ENCODE measurements at places on chromosomes 6 and 20.

DNA sequence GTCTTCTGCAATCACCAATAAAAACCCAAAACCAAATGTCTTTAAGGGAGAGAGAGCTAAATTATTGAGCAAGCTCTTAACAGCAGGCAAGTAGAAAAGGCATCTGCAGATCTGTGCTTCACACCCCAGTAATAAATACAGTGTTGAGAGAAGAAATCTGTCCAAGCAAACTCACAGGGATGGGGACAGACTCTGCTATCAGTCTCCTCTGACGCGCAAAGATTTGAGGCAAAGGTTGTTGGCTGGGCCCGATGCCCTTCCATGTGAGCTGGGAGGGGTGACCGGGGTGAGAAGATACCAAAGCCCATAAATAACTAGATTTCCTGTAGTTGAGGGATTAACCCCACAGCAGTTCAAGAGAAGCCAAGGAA, 315.2 kb upstream of the SOX4 start:
- H3K27me3 ChIP-seq: no peaks in the 10 kb centered on the region
- H3K4me1 ChIP-seq: no peaks in the 10 kb centered on the region
- H3K36me3 ChIP-seq: no peaks in the 10 kb centered on the region
- no peak overlapping the region for H3K27ac ChIP-seq

DNA sequence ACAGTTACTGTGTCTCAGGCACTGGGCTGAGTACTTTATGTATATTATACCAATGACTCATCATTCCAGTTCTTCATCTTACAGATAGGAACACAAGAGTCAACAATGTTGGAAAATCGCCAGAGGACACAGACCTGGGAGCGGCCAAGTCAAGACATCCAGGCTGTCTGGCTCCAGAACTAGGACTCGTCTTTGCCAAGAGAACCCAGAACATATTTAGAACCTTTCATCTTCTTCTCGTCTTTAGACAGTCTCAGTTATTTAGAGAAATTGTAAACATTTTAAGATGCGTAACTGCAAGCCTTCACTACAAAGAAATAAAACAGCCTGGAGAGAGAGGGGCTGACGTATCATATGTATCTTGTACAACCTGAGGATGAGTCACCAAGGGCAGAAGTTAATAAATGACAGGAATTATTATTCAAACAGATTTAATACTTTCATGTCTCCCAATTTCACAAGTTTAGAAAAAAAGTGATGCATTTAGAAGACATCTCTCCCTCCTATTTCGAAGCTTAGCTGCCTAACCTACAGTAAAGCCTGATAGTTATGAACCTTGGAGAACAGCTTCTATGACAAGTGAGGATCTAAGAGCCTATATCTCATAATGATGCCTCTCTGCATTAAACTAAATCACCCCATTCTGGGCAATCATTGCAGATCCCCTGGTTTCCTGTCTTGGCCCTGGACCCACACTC, 43.4 kb downstream of the SLC22A3 start:
- no peak overlapping the region for H3K27ac ChIP-seq
- no peaks in the 10 kb centered on the region for H3K4me1 ChIP-seq
- no peaks in the 10 kb centered on the region for H3K36me3 ChIP-seq
- no peaks in the 10 kb centered on the region for H3K27me3 ChIP-seq
- DNase-seq: no peak

DNA sequence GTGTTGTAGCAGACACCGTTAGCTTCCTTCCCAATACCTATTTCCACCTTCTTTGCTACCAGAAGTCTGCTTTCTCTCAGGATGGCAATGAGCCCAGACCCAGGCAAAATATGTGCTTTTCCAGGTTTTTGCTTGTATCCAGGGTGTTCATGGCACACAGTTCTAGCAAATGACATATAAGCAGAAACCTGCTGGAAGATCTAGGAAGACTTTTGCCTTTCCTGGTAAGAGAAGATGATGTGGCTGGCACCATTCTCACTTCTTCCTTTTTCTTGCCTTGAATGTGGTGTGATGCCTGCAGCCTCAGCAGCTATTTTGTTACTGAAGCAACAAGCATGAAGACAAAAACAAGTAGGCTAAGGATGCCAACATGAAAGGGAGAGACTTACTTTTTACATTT, 19.2 kb upstream of the TBC1D22B start:
- H3K27me3 ChIP-seq: no peaks in the 10 kb centered on the region
- no peak for DNase-seq
- peaks cover 18% of the 10 kb centered on the region for H3K4me1 ChIP-seq
- H3K4me3 ChIP-seq: no peak overlapping the region

DNA sequence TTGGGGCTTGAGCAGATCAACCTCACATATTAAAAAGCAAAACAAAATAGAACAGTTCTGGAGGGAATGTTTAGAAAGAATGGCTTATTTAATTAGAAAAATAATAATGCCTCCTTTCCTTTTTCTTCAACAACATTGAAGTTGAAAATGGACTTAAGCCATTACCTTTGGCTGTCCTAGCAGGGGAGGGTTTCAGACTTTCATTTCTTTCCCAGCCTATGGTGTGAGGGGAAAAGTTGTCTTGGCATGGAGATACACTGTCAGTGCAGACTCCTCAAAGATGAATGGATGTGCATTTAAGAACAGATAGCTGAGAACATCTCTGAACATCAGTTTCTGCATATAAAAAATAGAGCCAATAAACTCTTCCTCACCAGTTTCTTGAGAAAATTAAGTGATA, 169.5 kb downstream of the PAX1 start:
- H3K36me3 ChIP-seq: no peaks in the 10 kb centered on the region
- H3K4me1 ChIP-seq: no peaks in the 10 kb centered on the region
- H3K27me3 ChIP-seq: no peaks in the 10 kb centered on the region

GRCh38 chr6:67666177-67666964, 968.7 kb upstream of the ADGRB3 start:
- H3K27me3 ChIP-seq: no peaks in the 10 kb centered on the region
- H3K36me3 ChIP-seq: no peaks in the 10 kb centered on the region
- H3K27ac ChIP-seq: no peak overlapping the region
- no peak for DNase-seq
- no peak overlapping the region for H3K4me3 ChIP-seq
- no peaks in the 10 kb centered on the region for H3K4me1 ChIP-seq

DNA sequence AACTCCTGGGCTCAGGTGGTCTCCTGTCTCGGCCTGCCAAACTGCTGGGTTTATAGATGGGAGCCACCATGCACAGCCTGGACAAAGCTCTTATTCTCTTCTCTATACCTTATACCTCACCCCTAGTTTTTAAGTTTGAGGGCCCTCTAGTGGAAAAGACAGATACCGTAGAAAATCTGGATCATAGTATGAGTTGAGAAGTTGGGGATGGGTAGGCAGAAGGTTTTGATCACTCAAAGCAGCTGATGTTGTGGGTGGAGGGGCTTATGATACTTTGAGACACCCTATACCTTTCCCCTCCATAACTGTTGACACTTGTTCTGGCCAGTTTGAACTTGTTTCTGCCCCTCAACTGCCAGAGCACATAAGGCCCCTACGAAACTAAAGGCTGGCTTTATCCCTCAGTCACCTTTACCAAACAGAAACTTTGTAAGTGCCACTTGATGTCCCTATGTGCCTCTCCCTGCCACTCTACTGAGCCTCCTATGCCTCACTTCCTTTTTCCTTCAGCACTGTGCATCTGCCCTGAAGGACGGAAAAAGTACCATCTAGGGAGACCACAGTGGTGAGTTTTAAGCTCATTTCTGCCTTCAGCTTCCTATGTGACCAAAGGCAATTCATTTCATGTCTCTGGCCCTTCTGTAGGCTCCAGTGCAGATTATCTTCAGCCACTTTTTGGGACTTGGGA, 28.6 kb downstream of the RALY start:
- no peaks in the 10 kb centered on the region for H3K27me3 ChIP-seq
- H3K36me3 ChIP-seq: no peaks in the 10 kb centered on the region
- H3K4me1 ChIP-seq: peaks cover 64% of the 10 kb centered on the region
- H3K27ac ChIP-seq: peak overlapping the region; percentile 43
- no peak for DNase-seq
- no peak overlapping the region for H3K4me3 ChIP-seq

DNA sequence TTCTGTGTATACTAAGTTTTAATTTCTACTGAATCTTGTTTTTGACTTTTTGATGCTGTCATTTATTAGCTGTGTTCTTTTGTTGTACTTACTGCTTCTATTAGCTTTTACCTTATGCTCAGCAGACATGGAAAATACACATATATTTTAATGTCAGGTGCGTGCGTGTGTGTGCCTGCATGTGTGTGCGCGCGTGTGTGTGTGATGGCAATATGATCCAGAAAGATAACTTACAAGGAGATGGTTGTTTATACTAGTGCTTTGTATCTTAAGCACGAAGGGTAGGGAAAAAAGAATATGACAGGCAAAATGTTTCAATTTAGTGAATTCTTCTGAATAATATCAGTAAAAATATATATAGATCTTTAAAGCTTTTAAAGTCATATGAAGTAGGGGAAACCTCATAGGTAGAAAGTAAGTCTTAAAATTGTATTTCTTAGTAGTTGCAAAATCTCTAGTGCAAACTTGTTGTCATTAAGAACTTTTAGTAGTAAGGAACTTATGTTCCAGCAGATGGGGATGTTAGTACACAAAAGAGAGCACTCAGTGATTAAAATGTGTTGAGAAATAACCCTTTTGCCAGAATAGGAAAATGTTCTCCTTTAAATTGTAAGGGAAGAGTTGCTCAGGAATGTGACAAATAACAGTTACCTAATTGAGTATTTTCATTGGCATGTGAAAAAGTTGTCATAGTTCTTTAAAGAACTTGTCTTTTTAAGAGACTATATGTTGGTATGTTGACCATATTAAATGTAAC, 13.2 kb downstream of the QKI start:
- no peaks in the 10 kb centered on the region for H3K27me3 ChIP-seq
- DNase-seq: no peak
- H3K4me1 ChIP-seq: peaks cover 74% of the 10 kb centered on the region
- peak overlapping the region; percentile 40 for H3K27ac ChIP-seq
- H3K36me3 ChIP-seq: no peaks in the 10 kb centered on the region

DNA sequence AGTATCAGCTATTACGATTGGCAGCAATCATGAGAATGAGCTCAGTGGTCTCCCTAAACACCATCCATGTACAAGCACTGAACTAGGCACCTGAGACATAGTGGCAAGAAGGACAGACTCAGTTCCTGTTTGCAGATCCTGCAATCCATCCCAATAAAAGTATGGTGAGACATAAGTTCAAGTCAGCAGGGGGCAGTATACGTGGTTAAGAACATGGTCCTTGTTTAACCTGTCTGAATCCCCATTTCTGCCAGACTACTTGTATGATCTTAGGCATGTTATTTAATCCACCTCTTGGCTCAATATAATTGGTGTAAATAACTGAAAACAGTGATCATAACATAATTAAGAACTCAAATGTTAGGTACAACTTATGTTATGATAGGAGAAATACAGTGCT, 33.2 kb upstream of the PNISR start:
- no peak for DNase-seq
- H3K4me1 ChIP-seq: no peaks in the 10 kb centered on the region
- no peak overlapping the region for H3K27ac ChIP-seq
- H3K36me3 ChIP-seq: no peaks in the 10 kb centered on the region
- H3K4me3 ChIP-seq: no peak overlapping the region

DNA sequence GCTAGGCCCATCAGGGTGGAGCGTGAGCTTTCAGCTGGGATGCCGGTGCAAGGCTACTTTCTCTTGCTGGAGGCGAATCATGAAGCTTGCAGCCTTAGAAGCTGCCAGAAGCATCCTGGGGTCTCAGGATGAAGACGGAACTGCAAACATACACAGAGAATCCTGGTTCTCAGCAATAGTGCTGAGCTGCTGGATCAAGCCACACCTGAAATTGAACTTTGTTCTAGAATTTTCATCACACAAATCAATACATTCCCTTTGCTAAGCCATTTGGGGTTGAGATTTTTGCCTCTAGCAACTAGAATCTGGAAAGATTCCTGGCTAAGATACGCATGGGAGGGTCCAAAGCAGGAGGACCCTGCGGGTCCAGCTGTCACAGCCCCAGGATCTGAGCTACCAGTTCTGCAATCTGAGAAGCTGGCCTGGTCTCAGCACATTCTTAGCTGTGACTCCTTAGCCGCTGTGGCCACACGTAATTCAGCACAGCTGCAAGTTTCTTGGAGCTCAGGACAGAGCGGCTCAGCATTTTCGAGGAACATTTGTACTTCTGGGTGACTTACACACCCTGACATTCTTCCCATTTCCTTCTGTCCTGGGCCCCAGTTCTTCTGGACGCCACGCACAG, 6.6 kb upstream of the ARFGAP1 start:
- no peak for DNase-seq
- no peaks in the 10 kb centered on the region for H3K36me3 ChIP-seq
- H3K4me3 ChIP-seq: no peak overlapping the region

GRCh38 chr6:142878407-142878806, 66.6 kb downstream of the HIVEP2 start:
- no peak overlapping the region for H3K27ac ChIP-seq
- no peaks in the 10 kb centered on the region for H3K36me3 ChIP-seq
- no peak for DNase-seq
- no peaks in the 10 kb centered on the region for H3K4me1 ChIP-seq
- no peak overlapping the region for H3K4me3 ChIP-seq

- no peaks in the 10 kb centered on the region for H3K4me1 ChIP-seq
- no peaks in the 10 kb centered on the region for H3K36me3 ChIP-seq
- no peak for DNase-seq
- H3K4me3 ChIP-seq: no peak overlapping the region
Observed at GRCh38 chr6:42390228-42390934, 61.3 kb downstream of the TRERF1 start.

- H3K27ac ChIP-seq: peak overlapping the region; percentile 100
- no peaks in the 10 kb centered on the region for H3K36me3 ChIP-seq
- H3K4me3 ChIP-seq: peak overlapping the region; percentile 99
- no peak for DNase-seq
Observed at GRCh38 chr20:21302664-21303060, 469 bp upstream of the XRN2 start.

- no peak overlapping the region for H3K4me3 ChIP-seq
- no peak for DNase-seq
Observed at GRCh38 chr20:32753731-32754130, 8.5 kb upstream of the DNMT3B start.

GRCh38 chr20:17655286-17655651, 26.8 kb downstream of the RRBP1 start:
- peaks cover 27% of the 10 kb centered on the region for H3K4me1 ChIP-seq
- H3K4me3 ChIP-seq: no peak overlapping the region
- no peak for DNase-seq
- peaks cover 56% of the 10 kb centered on the region for H3K36me3 ChIP-seq
- H3K27ac ChIP-seq: no peak overlapping the region

- no peak overlapping the region for H3K27ac ChIP-seq
- H3K27me3 ChIP-seq: no peaks in the 10 kb centered on the region
- DNase-seq: no peak
- no peaks in the 10 kb centered on the region for H3K4me1 ChIP-seq
- no peaks in the 10 kb centered on the region for H3K36me3 ChIP-seq
Observed at GRCh38 chr20:6468423-6469116, 298.9 kb upstream of the BMP2 start.

All from upper lobe of left lung (tissue), 6 donors.